ENCODE measurements at places on chromosomes 1 and 21. TPM values are rescaled to one million over a fixed set of nuclear protein-coding genes. Genes with fewer than 3 reads are reported as not detected.

Gene RPE65
- total RNA-seq = not detected

Gene NCAM2
- 4.4 TPM for total RNA-seq

Gene PRDM16
- 80.7 TPM for total RNA-seq

Gene NBPF4
- total RNA-seq = 0.19 TPM

Gene NUDC
- 44.9 TPM for total RNA-seq

Gene FNDC10
- 1.2 TPM for total RNA-seq

Gene S100A8
- 185 TPM for total RNA-seq
